Stimulated activated naive CD4-positive, alpha-beta T cell treated with Interleukin-2 at 50 U/mL for 16 hours (primary cell): ENCODE measurements at places on chromosomes 16 and 17.
A peak's percentile ranks its signal among the peaks of the same experiment; 100 is the strongest.

DNA sequence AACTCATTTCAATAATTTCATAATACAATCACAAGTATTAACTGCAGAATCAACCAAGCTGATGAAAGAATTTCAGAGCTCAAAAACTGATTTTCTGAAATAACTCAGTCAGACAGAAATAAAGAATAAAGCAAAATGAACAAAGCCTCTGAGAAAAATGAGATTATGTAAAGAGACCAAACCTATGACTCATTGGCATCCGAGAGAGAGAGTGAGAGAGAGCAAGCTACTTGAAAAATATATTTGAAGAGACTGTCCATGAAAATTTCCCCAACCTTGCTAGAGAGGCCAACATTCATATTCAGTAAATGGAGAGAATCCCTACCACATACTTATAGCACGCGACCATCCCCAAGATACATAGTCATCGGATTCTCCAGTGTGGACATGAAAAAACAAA, 1376.4 kb downstream of the CDH11 start:
- no peak for DNase-seq

- DNase-seq = no peak
Observed at GRCh38 chr17:73933871-73934270, 269.6 kb upstream of the RPL38 start.

DNA sequence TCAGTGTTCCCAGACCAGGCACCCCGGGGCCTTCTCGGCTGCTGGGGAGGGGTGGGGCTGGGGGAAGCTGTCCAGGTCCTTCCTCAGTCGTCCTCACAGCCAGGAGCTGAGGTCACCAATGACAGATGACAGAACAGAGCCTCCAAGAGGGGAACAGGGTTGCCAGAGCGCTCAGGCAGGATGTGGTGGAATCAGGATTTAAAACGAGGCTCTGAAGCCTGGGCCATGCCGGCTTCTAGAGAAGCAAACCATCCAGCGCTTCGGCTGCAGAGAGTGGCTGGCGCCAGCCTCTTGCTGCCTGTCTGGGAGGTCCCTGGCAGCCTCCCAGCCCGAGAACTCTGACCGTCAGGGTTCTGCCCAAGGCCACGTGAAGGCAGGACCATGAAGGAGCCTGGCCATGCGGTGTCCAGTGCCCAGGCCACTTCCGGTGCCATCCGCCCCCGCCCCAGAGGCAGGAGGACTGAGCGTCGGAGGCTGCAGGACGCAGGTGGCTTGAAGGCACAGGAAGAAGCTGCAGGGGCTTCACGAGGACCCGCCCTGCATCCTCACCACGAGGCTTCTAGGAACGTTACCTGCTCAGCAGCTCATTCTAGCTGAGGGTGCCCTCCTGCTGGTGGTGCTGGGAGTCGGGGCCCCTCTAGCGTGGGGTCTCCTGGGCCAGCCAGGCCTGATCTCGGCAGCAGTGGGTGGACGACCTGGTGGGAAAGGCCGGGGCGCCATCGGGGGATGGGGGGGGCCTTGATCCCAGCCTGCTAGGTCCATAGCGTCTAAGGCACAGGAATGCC, 78.5 kb downstream of the KLHDC4 start:
- no peak for DNase-seq

- no peak for DNase-seq
Observed at GRCh38 chr17:80846932-80847331, 144.7 kb upstream of the CHMP6 start.

GRCh38 chr17:67671493-67671892, 46.2 kb upstream of the NOL11 start:
- DNase-seq = no peak

DNA sequence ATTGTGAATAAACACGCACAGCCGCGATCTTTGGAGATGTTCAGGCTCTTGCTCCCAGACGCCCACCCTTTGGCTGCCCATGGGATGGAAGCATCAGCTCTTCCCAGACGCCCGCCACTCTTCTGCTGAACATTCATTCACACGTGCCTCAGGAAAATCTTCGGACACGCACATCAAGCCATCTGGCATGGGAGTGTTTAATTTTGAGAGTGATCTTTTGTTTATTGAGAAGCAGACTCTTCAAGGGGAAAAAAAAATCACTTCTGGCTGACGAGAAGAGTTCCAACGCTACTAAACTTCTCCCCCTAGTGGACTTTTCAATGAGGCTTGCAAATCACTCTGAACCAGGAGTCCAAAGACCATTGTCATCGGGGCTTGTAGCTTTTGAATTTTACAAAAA, 62.0 kb upstream of the NUDT7 start:
- DNase-seq = no peak

DNA sequence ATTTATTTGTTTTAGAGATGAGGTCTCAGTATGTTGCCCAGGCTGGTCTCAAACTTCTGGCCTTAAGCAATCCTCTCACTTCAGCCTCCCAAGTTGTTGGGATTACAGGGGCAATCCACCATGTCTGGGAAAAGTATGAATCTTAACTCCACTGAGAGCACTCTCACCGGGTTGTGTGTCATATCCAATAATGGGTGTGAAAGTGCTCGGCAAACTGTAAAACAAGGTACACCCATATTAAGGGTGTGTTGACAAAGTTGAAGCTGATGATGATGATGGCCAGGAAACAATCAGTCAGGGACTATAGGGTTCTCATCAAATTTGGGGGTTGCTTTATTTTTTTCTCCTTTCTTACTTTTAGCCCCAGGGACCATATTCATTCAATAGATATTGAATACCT, 25.3 kb upstream of the TMC5 start:
- no peak for DNase-seq

DNA sequence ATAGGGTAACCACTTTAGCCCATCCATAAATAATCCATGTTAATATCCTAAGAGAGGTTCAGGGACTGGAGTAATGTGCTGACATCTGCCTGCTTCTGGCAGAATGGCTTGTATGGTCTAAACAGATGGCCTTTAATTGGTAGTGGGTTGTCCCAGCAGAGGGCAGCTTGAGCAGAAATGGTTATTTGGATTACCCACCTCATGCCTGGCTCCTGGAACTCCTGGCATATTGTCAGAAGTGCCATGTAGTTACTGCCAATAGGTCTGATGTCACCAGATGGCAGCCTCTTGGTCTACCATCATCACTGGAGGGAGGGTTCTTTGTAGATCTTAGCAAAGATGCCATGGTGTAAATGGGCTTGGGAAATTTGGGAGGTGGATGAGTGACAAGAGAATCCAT, 157.5 kb upstream of the SOX9 start:
- DNase-seq = no peak

DNA sequence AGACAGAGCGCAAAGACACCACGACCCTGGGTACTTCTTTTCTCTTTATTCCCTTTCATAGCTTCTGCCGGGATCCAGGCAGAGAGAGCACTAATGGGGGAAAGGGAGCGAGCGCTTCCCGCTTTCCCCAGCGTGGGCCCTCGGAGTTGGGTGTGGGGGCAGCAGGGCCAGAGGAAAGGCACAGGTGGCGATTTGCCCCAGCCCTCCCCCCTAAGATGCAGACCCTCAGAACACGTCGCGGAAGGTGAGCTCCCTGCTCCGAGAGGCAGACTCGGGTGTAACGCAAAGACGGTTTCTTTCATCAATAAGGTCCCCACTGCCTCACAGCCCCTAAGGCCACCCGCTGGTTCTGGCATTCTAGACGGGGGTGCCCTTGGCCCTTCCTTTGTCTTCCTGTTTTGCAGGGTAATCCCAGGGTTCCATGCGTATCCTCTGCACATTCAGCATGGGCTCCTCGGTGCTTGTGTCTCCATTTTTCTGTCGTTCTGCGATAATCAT, 570 bp upstream of the NME3 start:
- DNase-seq = no peak

DNA sequence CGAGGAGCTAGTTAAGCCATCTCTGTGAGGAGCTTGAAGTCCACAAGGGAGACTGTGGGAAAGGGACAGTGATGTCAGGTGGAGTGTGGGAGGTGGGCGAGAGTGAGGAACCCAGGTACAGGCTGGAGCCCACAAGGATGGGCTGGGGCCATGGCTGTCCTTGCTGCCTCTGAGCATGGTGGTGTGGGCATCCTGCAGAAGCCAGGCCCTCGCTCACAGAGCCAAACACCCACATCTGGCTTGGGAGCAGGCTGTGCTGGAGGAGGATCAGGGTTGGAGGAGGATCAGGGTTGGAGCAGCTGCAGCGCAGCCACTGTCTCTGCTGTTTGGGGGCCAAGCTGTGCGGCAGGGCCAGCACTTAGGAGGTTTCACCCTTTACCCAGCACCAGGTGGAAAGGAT, 58.2 kb upstream of the ENPP7 start:
- DNase-seq = no peak

GRCh38 chr17:63696381-63696961, 3.5 kb downstream of the LIMD2 start:
- peak; percentile 16 for DNase-seq

DNA sequence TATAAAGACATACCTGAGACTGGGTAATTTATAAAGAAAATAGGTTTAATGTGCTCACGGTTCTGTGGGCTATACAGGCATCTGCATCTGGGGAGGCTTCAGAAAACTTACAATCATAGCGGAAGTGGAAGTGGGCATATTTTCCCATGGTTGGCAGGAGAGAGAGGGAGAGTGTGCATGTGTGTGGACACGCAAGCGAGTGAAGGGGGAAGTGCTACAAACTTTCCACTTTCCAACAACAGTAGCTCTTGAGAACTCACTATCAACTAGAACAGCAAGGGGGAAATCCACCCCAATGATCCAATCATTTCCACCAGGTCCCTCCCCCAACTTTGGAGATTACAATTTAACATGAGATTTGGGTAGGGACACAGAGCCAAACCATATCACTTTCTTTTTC, 11.1 kb downstream of the TAOK1 start:
- DNase-seq = no peak

- peak; percentile 71 for DNase-seq
Observed at GRCh38 chr17:49361129-49361901, 735 bp downstream of the ZNF652 start.

GRCh38 chr16:78395035-78395434, 295.6 kb downstream of the WWOX start:
- no peak for DNase-seq

DNA sequence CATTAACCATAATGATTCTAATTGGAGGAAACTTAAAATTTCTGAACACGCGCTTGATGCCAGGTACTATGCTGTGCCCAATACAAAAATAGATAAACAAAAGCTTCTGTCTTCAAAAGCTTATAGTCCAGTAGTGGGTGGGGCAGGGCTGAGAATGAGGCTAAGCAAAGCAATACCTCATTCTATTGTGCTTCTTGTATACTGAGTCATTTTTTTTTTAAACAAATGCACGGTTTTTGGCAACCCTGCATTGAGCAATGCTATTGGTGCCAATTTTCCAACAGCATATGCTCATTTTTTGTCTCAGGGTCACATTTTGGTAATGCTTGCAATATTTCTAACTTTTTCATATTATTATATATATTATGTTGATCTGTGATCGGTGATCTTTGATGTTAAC, 34.7 kb upstream of the HNF1B start:
- no peak for DNase-seq

- no peak for DNase-seq
Observed at GRCh38 chr17:35080536-35080935, 17.0 kb upstream of the RFFL start.
